Sciatic nerve (tissue), 2 donors: ENCODE measurements at places on chromosomes 4 and X.
A peak's percentile ranks its signal among the peaks of the same experiment; 100 is the strongest.

DNA sequence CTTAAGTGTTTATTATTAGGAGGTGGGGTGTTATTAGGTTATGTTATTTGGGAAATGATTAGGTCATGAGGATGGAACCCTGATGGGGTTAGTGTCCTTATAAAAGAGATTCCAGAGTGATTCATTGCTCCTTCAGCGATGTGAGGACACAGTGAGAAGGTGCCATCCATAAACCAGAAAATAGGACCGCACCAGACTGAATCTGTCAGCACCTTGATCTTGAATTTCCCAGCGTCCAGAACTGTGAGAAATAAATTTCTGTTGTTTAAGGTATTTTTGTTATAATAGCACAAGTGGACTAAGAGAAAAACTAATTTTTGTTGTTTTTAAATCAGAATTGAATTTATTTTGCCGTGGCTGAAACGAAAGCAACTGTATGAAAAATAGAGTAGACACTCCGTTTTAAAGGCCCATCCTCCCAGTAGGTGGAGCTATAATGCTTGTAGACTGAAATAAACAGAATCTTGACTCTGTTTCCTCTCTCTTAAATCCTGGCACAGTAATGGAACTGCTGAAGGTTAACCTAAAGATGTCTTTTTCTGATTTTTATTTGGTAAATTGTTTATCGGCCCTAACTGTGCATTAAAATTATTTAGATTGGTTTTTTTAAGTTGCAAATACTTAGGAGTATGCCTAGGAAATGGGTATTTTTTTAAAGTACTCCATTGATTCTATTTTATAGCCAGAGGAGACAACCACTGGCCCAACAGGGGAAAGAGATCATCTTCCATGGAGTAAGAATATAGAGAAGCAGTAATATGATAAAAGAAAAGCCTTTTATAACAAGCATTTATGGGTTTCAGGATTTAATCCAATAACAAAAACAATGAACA, 133.2 kb upstream of the ADAMTS3 start:
- no peak for DNase-seq

DNA sequence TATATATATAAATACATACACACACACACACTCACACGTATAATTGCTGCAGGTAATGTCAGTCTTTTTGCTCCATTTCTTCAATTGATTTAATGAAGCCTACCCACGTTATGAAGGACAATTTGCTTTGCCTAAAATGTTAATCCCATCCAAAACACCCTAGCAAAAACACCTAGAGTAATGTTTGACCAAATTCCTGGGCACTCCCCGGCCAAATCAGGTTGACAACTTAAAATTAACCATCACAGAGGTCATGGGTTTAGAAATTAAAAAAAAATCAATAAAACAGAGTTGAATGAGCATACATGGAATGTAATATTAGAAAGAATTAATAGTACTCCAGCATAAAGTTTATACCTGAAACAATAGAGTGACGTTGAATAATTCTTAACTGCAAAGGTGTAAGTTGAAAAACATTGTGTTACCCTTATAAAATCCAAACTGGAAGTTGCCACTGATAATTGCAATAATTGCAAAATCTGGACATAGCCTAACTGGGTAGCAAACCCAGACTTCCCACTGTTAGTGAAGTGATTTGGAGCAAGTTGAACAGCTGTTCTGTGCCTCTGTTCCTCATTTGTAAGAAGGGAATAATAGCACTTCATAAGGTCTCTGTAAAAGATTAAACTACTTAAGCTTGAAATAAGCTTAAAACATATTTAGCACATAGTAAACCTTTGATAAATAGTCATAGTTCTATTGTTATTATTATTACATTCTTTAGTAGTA, 2120.5 kb downstream of the PCDH7 start:
- no peak for DNase-seq

- DNase-seq = no peak
Observed at GRCh38 chrX:150324035-150324728, 38.9 kb upstream of the MAMLD1 start.

DNA sequence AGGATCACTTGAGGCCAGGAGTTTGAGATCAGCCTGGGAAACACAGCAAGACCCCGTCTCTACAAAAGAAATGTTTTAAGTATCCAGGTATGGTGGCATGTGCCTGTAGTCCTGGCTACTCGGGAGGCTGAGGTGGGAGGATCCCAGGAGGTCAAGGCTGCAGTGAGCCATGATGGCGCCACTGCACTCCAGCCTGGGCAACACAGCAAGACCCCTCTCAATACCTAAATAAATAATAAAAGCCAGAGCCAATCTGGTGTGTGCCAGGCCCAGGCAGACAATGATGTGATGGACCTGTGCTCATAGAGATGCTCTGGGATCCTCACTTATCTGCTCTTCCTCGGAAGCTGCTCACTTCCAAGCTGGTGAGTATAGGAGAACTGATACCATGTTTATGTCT, 18.2 kb upstream of the SASH3 start:
- DNase-seq = no peak

DNA sequence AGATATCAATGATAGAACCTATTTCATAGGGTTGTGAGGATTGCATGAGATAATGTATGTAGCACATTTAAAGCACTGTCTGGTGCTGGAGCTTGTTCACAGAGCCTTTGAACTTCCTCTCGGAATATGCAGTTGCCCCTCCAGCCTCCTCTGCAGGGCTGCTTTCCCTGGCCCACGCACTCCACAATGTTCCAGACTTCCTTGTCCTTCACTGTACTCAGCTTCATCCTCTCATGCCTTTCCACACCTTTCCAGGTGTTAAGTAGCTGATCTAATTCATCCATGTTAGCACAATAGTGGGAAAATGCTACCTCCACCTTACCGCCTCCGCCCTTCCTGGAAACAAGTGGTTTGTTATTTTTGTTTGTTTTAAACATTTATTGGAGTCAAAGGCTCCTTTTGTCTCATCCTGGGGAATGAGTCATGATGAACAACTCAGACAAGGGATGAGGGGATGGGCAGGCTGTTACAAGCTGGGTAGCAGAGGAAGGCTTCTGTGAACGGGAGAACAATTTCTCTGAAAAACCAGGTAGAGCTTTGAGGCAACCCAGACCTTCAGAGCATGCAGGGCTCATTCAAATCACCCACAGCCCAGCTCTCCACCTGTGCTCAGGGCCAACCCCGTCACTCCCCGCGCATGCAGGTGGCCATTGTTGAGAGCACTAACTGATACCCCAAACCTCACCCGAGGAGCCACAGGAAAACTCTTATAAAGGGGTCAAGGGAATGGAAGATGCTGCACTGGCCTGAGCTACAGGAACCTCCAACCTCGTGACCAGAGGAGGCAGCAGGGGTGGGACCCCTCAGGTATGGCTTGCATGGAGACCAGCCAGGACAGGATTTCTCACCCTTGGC, 84.9 kb upstream of the TBL1X start:
- DNase-seq = no peak

DNA sequence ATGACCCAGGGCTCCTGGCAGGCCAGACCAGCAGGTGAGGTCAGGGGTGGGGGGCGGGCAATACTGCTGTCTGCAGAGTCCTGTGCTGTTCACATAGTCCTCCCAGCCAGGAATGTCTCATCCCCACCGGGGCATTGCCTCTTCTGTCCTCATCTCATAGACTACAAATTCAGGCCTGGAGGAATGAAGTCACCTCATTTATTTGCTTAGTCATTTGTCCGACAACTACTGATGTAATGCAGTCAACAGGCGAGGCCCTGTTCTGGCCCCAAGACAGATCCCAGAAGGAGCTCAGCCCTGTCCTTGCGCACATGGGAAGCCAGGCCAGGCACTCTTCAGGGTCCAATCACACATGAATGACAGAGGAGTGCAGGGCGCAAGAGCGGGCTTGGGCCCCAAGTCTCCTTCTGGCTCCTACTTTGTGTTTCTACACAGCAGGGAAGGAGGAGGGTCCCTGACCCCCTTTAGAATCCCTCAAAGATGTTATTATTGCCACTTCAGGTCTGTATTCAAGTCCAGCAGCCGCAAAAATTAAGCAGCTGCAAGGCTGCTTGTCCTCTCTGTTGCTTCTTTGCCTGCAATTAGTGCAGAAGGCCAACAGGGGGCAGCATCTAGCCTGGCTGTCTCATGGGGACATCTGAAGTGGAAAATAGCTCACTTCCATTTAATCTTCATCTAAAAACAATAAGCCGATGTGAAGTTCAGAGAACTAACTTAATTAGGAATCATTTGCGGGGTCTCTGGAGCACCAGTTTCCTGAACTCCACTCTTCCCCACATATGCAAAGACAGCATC, 15.2 kb upstream of the HMX1 start:
- no peak for DNase-seq

DNA sequence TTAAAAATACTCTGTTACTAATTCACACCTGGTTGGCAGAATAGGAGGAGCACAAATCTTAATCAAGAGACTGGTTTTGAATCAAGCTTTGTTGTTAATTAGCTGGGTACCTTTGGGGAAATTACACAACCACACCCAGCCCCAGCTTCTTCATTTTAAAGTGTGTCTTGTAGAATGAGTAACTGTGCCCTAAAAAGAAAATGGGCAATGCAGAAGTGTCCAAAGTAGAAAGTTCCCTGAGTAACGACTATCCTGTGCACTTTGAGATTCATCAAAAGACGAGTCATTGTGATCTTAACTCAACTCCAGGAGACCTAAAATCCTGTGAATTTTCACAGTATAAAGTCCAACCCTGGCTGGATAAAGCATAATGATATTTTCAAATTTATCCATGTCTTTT, 792.3 kb upstream of the HS3ST1 start:
- no peak for DNase-seq

DNA sequence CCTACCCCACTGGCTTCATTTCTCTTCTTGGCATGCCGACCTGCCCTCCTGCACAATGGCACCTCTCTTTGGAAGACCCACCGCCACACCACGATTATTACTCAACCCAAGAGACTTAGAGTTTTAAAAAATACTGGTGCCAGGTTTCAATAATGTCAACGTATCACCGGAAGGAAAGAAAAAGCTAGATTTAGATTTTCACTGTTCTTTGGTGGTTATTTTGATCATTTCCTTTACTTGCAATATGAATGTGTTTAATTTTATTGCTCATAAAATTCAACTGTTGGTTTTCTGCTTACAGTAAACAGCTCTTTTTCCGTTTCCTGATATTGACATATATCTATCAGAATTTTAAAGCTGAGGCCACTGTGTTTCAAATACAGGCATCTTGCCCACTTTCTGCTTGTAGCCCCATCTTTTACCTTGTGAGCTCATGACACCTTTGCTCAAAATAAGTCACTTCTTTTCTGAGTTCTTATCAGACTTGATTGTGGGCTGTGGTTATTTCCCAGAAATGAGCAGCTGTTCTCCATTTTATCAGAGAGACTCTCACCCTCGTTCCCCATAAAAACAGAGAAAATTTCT, 439.1 kb downstream of the INPP4B start:
- DNase-seq = no peak

- no peak for DNase-seq
Observed at GRCh38 chr4:7827566-7827965, 112.1 kb downstream of the AFAP1 start.

GRCh38 chr4:145178740-145179280, 1.6 kb downstream of the OTUD4 start:
- no peak for DNase-seq

DNA sequence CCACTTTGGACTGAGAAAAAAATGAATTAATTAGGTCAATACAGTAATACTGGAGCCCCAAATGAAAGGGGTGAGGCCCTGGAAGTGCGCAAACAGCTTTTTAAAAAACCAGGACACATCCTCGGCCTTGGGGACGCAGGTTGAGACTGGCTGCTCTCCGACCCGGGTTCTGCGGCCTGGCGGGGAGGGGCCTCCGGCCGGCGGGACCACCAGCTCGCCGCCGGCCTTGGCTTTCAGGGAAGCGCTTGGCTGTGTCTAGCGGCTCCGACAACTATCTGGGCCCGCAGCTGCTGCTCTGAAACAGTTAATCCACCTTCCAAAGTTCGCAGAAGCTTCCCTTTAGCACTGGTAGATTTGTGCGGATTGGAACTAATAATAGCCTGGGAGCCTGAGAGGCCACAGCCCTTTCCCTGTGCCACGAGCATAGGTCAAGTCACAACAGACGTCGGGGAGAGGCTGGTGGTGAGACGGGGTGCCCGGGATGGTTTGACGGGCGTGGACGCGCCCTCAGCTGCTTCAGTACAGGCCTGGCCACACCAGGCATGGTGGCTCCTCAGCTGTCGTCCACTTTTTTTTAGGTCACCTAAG, 1.1 kb upstream of the SEL1L3 start:
- no peak for DNase-seq

DNA sequence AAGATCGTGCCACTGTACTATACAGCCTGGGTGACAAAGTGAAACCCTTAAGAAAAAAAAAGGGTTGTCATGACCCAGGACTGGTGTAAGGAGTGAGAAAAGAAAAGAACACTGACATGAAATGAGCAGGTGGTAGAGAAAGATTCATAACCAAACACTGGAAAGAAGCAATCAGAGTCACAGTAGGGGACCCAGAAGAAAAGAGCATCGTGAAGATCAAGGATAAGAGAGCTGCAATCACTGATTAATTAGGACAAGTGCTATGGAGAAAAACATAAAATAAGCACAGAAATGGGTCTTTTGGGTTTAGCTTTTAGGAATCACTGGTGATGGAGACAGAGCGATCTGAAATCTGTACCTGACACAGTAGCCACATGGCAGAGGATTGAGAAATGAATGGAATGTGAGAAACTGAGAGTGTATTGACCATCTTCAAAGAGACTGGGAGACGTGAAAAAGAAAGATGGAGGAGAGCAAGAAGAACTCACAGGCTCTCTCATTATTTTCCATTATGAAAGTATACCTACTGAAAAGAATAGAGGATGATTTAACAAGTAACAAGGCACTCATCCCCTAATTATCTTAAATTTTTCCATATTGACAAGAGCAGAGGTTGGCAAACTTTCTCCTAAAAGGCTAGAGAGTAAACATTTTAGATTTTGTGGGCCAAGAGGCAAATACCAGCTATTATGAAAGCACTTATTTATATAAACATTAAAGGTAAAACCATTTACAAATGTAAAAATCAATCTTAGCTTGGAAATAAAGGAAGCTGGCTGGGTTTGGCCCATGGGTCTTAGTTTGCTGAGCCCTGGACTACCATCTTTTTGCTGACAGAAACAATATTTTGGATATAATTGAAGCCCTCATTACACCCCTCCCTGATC, 7.3 kb downstream of the TMEM154 start:
- no peak for DNase-seq

GRCh38 chr4:16123356-16124084, 39.7 kb upstream of the PROM1 start:
- DNase-seq = no peak

DNA sequence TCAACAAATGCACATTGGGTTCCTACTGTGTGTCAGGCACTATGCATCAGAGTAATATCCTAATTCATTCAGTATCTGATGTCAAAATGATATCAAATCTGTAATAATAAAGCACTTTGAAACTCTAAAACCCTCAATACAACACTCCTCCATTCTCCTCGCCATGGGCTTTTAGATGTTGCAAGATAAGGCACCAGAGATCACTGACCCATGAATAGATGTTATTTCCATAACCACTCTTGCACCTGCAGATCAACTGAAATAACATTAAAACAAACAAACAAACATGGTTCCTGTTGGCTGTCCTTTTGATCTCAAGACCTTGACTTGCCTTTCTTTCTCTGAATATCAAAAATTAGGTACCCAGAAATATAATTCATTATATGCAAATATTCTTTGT, 100.2 kb downstream of the MAB21L2 start:
- DNase-seq = no peak

GRCh38 chrX:13938051-13938828, 91.5 kb downstream of the GEMIN8 start:
- peak; percentile 67 for DNase-seq

GRCh38 chr4:74543231-74543781, 98.4 kb downstream of the AREG start:
- no peak for DNase-seq
